ENCODE measurements at places on chromosomes 2 and 18.

- no peak for DNase-seq
These were observed 12.8 kb downstream of the TMEM163 start for GRCh38 chr2:134705861-134706586.

GRCh38 chr2:120628248-120628647 lies 107.4 kb upstream of the GLI2 start:
- no peak for DNase-seq

DNA sequence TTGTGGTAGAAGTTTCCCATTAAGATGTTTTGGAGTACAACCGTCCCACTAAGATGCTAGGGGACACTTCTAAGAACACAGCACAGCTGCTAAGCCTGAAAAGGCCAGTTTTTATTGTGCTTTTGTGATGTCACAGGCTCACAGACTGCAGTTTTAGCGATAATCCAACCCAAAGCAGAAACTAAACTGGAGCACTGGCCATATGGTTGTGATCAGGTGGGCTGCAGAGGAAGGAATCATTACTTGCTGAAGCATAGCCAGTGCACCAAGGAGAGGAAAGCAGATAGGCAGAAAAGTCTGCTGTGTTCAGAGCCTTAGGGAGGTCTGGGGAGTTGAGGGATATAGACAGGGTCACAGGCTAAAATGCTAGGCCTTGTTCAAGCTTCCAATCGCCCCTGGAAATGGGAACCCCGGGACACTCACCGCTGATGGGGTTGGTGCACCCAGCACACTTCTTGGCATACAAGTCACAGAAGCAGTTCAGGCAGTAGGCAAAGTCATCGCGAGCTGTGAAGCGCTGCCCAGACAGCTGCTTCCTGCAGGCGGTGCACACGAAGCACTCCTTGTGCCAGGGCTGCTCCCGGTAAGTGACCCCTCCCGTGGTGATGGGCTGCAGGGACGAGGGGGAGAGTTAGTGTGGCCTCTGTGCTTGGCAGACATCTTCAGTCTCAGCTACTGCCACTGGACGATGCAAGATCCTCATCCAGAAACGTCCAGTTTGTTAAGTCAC lies 25.7 kb downstream of the C2orf49 start:
- no peak for DNase-seq

GRCh38 chr2:102060047-102060446 lies 68.3 kb downstream of the IL1R2 start:
- no peak for DNase-seq

DNA sequence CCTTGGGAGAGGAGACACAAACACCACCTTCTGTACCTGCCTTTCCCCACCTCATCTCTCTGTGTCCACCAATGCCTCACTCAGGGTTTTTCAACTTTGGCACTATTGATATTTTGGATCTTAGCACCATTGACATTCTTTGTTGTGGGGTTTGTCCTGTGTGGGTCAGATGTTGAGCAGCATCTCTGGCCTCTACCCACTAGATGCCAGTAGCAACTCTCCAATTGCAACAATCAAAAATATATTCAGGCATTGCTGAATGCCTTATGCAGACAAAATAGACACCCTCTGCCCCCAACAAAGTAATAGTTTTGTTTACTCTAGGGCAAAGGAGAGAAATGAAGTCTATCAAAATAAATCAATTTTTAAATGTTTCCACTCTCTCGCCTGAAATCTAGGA lies 1384.3 kb upstream of the NXPH2 start:
- no peak for DNase-seq

DNA sequence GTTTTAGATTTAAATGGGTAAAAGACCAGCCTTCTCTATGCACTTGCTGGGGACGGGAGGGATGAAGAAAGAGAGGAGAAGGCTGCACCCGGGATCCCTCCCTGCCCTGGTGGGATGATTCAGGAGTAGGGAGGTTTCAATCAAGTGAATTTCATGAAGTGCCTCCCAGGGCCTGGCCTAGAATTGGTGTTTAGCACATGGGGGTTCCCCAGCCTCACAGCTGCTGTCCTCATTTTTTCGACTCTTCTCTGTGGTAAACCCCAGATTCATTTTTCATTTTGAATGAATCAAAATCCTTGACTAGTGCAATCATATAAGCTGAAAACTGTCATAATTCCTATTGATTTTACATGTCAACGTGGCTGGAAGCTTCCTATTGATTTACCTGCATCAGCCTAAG lies 81.1 kb downstream of the LPIN1 start:
- DNase-seq = no peak

- no peak for DNase-seq
These were observed 749.3 kb upstream of the HS6ST1 start for GRCh38 chr2:129067953-129068352.

GRCh38 chr2:68594674-68595492 lies 48.5 kb upstream of the PROKR1 start:
- DNase-seq = peak; percentile 20

GRCh38 chr2:88227446-88227845 lies 57.3 kb downstream of the THNSL2 start:
- DNase-seq = no peak

DNA sequence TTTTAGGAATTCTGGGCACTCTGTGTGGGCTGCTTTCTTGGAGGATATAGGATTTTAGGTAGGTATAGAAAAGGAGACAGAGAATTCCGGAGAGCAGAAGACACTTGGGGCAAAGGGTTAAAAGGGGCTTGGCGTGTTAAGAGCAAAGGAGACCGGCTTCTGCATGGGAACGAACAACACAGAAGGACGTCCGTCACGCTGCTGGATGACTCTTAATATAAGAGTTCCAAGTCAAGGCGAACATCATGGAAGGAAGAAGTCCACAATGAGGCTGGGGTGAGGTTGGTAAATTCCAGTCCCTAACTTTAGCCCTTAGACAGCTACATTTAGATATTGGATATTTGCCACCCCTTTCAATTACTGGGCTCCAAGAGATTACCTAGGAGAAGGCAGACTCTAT lies 15.9 kb upstream of the SLC20A1 start:
- no peak for DNase-seq

DNA sequence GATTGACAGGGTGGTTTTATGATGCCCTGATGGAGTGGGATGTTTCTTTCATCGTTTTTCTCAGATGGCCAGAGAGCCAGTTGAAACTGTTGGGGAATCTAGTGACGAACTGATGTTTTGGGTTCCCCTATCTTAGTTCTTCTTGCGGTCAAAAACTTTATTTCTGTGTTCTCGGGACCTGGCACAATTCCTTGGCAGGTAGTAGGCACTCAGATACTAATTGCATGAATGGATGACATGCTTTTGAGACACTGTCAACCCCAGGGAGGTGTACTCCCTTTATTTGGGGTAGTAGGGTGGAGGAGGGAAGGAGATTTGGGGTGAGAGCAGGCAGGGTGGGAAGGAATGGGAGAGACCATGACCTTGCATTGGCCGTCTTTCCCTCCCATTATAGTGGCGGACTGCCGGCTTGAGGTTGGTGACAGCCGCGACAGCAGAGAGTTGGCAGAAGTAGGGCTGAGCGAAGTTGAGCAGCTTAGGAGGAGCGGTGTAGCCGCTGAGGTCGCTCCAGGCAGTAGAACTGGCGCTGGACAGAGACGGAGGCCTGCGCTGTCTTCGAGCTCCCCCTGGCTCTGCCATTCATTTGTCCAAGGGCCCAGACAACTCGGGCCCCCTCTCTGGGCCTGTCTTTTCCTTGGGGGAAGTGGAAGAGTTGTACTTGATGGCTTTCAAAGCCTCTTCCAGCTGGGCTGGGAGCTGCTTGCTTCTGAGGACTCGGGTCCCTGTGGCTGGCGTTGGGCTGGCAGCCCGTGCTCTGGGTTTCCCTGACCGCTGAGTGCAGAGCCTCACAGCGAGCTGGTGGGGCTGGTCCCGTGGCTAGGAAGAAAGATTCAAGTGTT lies 2.6 kb downstream of the TET3 start:
- no peak for DNase-seq
